ENCODE measurements at places on chromosomes 1 and 21.
A peak's percentile ranks its signal among the peaks of the same experiment; 100 is the strongest.

- H3K27ac ChIP-seq, result no peak overlapping the region
- no peaks in the 10 kb centered on the region for H3K27me3 ChIP-seq
- H3K4me3 ChIP-seq, result no peak overlapping the region
- H3K36me3 ChIP-seq, result no peaks in the 10 kb centered on the region
Measured at GRCh38 chr1:36769886-36770830, 264.2 kb downstream of the GRIK3 start.

GRCh38 chr1:15027515-15027986 lies 126.0 kb upstream of the TMEM51 start:
- no peaks in the 10 kb centered on the region for H3K36me3 ChIP-seq
- H3K4me1 ChIP-seq, result no peaks in the 10 kb centered on the region
- no peaks in the 10 kb centered on the region for H3K27me3 ChIP-seq
- no peak overlapping the region for H3K4me3 ChIP-seq

- H3K27me3 ChIP-seq, result no peaks in the 10 kb centered on the region
- no peak overlapping the region for H3K4me3 ChIP-seq
- peaks cover 27% of the 10 kb centered on the region for H3K4me1 ChIP-seq
- no peaks in the 10 kb centered on the region for H3K36me3 ChIP-seq
- DNase-seq, result no peak
Measured at GRCh38 chr1:172140072-172140471, 280.4 kb upstream of the C1orf105 start.

DNA sequence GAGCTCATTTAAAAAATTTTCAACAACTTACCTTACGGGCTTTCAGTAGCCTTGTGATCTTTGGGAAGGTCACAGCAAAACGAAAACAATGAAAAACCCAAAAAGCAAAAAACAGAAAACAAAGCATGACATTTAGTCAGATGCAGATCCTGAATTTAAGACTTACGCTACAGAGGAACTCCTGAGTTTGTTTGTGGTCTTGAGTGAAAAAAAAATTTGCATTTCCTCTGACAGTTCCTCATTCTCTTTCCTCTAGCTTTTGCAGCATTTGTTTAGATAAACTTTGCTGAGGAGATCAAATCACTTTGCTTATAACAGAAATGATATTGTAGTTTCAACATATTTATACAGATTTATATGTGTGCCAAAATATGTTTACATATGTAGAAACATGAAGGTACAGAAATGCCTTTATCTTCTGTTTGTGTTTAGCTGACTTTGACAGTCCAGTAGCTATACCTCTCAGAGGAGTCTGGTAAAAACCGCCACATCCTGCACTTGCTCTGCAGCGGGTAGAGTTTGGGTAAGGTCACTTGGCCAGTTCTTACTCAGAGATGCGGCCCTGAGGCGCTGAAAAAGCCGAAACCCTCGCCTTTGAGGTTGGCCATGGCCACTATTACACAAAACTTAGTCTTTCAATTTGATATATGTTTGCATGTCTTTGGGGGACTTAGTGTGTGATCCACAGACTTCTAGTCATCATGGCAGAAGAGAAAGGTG lies 142.5 kb downstream of the TNR start:
- H3K27me3 ChIP-seq, result peaks cover 4% of the 10 kb centered on the region
- no peak overlapping the region for H3K4me3 ChIP-seq
- H3K27ac ChIP-seq, result no peak overlapping the region
- no peaks in the 10 kb centered on the region for H3K4me1 ChIP-seq
- H3K36me3 ChIP-seq, result no peaks in the 10 kb centered on the region

GRCh38 chr1:29713857-29714256 lies 477.5 kb downstream of the PTPRU start:
- no peaks in the 10 kb centered on the region for H3K36me3 ChIP-seq
- H3K4me3 ChIP-seq, result no peak overlapping the region
- H3K27ac ChIP-seq, result no peak overlapping the region
- no peaks in the 10 kb centered on the region for H3K27me3 ChIP-seq
- H3K4me1 ChIP-seq, result peaks cover 15% of the 10 kb centered on the region

DNA sequence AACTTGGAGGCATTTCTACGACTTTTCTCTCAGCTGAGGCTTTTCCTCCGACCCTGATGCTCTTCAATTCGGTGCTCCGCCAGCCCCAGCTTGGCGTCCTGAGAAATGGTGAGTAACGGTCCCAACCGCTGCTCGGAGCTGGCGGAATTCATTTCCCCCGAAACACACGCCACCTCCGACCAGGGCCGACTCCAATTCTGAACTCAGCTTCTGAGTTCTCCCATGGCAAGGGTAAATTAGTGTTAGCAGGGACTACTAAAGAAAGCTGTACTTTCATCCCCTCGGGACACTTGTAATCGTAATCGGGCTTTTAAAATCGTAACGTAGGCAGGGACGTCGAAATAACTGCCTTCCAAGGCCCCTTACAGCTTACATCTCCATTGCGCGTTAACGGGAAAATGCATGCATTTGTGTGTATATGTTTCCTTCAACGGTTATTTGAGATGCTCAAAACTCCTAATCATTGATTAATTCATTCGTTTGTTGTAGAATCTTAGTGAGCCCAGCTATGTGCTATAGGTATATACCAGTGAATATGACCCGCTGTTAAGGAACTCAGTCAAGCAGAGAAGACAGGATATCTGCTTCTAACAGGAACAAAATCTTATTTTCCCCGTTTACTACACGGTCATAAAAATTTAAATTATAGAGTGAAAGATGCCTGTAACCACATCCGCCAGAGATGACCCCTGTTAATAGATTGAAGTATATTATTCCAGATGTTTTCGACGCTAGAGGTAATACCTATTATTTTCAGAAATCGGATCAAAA lies 472 bp downstream of the DTL start:
- peak overlapping the region; percentile 97 for H3K27ac ChIP-seq
- H3K36me3 ChIP-seq, result peaks cover 14% of the 10 kb centered on the region
- DNase-seq, result no peak
- peaks cover 61% of the 10 kb centered on the region for H3K4me1 ChIP-seq
- H3K4me3 ChIP-seq, result peak overlapping the region; percentile 94

GRCh38 chr1:243229526-243229925 lies 25.6 kb downstream of the CEP170 start:
- H3K27me3 ChIP-seq, result no peaks in the 10 kb centered on the region
- no peak overlapping the region for H3K4me3 ChIP-seq
- no peaks in the 10 kb centered on the region for H3K36me3 ChIP-seq
- DNase-seq, result no peak
- H3K4me1 ChIP-seq, result no peaks in the 10 kb centered on the region

DNA sequence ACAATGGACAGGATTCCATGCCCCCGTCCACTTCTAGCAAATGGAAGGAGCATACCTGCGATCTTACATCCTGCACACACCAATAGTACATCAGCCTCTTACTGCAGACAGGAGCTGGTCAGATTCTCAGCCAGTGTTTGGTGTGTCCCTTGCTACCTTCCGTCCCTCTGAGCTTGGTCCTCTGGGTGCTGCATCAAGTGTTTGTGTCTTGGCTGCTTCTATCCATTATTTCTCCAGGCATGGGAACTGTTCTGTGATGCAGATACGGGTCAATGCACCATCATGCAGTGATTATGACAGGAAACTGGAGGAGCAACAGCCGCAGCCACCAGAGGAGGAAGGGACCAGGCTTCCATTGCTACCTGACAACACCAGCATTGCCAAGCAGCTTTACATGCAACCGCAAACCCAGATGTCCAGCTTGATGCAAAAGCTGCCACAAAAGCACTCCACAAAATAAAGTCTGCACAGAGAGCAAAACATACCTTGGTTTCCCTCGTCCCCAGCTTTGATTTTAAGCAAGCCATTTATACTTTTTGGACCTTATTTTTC lies 21.9 kb upstream of the OVAAL start:
- no peak overlapping the region for H3K4me3 ChIP-seq
- H3K4me1 ChIP-seq, result no peaks in the 10 kb centered on the region
- no peak overlapping the region for H3K27ac ChIP-seq
- no peaks in the 10 kb centered on the region for H3K36me3 ChIP-seq

- no peak overlapping the region for H3K4me3 ChIP-seq
- H3K27me3 ChIP-seq, result no peaks in the 10 kb centered on the region
- H3K36me3 ChIP-seq, result no peaks in the 10 kb centered on the region
Measured at GRCh38 chr1:9751971-9752370, 71.8 kb downstream of the CLSTN1 start.

DNA sequence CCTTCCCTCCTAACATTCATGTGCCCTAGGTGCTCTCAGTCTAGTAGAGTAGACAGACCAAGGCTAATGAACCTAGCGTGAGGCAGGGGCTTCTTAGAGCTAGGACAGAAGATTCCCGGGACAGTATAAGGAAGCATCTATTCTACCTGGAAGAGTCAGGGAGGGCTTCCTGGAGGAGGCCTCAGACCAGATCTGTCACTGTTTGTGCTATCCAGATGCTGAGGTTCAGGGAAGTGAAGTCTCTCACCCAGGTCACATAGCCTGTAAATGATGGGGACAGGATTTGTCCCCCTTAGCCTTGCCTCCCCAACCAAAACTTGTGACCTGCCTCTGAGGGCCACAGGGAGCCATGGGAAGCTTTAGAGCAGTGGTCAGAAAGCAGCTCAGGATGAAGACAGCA lies 20.7 kb downstream of the ACTL8 start:
- DNase-seq, result no peak
- no peaks in the 10 kb centered on the region for H3K36me3 ChIP-seq
- H3K27me3 ChIP-seq, result no peaks in the 10 kb centered on the region
- no peak overlapping the region for H3K4me3 ChIP-seq

DNA sequence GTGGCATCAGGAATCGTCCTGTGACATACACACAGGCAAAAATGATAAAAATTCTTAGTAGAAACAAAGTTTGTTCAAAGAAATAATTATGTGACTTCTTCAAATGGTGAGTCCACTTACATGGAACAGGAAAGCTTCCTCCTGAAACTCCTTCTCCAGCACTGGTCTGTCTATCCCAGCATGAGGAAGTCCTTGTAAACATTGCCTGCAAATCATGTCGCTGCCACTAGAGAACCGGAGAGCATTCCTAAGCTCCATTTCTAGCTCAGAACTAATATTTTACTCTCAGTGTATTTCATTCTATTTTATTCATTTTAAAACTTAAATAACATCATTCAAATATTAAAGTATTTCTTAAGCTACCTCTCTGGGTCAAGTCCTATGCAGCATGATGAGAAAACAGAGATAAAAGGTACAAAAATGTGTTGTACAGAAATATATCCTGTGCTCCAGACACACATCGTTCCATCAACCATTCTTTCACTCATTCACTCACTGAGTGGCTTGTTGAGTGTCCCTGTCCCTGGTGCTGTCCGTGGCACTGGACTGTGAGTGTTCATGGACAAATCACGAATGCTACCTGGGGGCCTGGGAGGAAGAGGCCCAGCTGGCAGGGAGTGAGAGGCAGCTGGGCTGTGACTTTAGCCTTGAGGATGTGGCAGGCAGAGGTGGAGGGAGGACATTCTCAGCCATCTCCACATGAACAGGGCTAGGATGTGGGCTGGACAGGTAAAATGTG lies 10.0 kb downstream of the CYP4A22 start:
- no peak overlapping the region for H3K27ac ChIP-seq
- H3K4me3 ChIP-seq, result no peak overlapping the region
- no peak for DNase-seq
- H3K4me1 ChIP-seq, result no peaks in the 10 kb centered on the region
- H3K27me3 ChIP-seq, result no peaks in the 10 kb centered on the region

DNA sequence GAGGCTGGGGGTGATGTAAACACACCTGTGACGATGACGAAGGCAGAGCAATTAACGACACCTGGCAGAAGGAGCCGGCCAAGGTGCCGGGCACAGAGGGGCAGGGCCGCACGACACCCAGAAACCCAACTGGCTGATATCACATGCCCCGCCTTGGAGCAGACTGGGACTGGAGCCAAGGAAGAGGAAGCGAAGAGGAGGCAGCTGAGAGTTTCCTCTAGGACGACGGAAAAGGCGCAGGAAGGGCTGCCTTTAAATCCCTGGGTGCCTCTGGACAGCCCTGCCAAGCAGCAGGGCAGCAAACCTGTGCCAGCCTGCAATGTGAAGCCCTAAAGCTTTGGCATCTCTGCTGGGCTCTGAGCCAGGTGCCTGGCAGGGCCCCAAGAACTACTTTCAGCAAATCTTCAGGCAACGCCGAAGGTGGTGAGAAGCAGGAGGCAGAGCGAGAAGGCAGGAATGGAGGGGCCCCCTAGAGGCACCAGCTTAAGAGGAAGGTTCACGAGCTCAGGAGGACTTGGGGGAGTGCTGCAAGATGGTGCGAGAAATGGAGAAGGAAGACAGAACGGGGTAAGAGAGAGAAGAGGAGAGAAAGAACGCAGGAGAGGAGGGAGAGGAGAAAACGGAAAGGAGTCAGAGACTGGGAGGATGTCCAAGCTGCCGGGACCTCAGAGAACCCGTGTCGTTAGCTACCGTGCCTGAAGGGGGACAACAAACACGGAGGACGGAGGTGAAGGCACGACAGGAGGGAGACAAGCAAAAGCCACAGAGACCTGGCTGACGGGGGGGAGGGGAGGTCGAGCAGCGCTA lies 25.3 kb upstream of the PEF1 start:
- no peaks in the 10 kb centered on the region for H3K27me3 ChIP-seq
- H3K27ac ChIP-seq, result peak overlapping the region; percentile 52
- no peak for DNase-seq

DNA sequence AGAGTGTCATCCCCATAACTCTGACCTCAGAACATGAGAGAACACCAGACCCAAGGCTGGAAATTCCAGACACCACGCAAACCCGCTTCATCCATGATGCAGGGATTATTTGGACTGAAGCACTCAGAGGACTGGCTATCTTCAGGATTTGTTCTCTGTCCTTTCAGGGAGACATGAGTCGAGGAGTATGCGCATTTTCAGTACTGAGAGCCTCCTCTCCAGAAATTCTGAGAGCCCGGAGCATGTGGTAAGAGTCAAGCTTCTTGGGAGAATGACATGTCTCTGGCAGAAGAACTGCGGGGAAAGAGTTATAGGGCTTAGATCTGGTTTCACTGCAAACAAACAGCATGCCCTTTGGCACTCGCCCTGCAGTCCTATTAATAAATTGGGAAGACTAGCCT lies 6.9 kb downstream of the LAX1 start:
- no peak overlapping the region for H3K4me3 ChIP-seq
- 0 out of 2 replicates have a peak, but pooled peaks cover 2% of the 10 kb centered on the region for H3K27me3 ChIP-seq

DNA sequence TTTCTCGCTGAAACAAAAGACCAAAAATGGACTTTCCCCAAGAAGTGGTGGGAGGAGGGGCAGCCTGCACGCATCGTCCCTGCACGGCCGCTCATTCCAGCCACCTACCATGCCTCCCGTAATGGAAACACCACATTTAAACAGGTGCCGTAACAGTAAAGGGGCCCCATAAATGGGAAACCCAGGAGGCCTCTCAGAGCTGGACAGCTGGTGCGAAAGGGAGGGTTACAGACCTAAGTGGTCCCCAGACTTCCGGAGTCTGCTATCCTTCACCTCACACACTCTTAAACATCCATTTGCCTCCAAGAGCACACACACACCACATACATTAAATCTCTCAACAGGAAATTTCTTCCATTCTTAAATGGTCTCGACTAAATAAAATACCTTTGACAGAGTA lies 120.7 kb upstream of the SOD1 start:
- no peak overlapping the region for H3K4me3 ChIP-seq
- H3K27me3 ChIP-seq, result no peaks in the 10 kb centered on the region
- H3K36me3 ChIP-seq, result no peaks in the 10 kb centered on the region
- H3K4me1 ChIP-seq, result no peaks in the 10 kb centered on the region
- DNase-seq, result no peak
